Activated effector memory CD4-positive, alpha-beta T cell treated with anti-CD3 and anti-CD28 coated beads, Interleukin-2, amount 50 U/mL, for 16 hours (primary cell): ENCODE measurements at places on chromosomes 16 and 17.

DNA sequence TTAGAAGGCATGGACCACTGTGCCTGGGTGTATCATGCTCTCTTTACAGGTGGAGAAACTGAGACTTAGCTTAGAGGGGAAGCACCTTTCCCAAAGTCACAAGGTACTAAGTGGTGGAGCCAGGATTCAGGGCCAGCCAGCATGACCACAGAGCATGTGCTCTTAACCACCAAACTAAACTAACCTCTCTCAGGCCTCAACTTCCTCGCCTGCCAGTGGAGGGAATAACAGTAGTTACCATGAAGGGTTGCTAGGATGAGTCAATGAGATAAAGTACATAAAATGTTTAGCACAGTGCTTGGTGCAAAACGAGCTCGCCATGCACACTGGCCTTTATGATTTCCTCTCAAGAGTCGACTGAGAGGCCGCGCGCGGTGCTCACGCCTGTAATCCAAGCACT, 6.4 kb upstream of the MYO1C start:
- no peak for DNase-seq

DNA sequence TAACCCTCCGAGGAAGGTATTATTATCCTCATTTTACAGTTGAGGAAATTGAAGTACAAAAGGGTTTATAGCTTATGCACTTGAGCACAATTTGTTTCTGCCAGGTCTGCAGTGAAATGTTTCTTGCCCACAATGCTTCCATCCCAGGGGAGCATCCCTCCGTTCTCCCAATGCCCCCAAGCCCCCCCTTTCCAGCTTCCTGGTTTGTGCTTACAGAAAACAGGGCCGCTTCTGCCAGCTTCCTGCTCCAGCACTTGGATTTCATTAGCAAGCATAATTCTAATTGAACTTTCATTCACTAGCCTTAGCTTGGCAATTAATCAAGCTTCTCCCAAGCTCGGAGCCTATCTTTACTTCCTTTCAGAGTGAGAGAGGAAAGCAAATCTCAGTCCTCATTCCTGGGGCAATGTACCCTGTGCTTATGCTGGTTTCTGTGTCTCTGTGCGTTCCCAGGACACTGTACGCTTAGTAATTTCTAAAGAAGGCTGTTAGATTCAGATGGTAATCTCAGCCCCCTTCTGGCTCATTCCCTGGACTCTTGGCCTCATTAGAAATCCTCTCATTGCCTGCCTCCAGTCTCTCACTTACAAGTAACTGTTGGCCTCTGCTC, 141.6 kb downstream of the HS3ST2 start:
- no peak for DNase-seq

- DNase-seq, result no peak
Observed at GRCh38 chr17:40841246-40841645, 18.8 kb upstream of the KRT10 start.

DNA sequence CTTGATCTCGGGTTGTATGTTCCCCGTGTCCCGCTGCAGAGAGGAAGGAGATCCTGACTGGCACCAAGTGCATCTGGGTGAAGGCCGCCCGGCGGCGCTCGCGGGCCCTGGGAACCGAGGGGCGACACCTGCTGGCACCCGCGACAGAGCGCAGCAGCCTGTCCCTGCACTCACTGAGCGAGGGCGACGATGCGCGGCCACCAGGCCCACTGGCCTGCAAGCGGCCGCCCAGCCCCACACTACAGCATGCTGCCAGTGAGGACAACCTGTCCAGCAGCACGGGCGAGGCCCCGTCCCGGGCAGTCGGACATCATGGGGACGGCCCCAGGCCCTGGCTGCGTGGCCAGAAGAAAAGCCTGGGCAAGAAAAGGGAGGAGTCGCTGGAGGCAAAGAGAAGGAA, 7.5 kb downstream of the BTBD17 start:
- peak; percentile 82 for DNase-seq

DNA sequence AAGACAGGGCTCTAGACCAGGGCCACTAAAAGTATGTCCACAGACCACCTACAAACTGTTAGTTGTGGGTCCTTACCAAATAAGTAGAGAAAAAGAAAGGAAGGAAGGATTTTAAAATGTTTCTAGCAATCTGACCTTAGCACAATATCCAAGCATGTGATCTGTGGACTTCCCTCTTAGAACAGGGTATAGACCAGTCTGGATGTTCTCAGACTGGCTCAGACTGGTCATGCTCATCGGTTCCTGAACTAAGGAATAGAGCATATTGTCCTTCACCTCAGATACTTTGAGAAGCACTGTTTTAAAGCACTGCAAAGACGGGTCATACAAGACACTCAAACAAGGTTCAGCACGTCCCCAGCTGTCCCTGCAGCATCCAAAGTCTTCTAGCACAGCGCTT, 25.8 kb downstream of the CUEDC1 start:
- no peak for DNase-seq

DNA sequence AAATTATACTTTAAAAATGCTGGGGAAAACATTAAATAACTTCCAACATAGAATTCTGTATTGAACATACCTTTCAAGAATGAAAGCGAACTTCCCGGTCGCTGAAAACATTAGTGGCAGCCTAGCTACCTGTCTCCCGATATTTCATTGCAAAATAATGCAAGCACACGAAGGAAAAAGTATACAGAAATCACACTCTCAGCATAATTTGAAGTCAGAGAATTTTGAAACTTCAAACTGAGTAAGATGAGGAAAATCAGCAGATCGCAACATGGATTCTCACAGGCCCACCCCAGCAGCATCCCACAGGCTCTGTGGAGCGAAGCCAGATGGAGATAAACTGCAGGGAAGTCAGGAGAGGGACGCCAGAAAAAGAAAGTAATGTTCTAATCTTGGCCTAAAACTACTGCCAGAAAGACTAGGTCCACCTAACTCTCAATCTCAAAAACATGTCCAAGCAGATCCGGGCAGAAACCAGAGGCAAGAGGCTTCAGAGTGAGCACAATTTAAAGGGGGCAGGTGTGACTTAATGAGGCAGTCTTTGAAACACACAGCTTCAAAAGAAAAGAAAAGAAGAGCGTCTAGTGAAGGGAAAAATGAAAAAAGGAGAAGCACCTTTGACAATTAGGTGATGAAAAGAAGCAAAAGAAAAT, 4.8 kb upstream of the GOSR1 start:
- no peak for DNase-seq

GRCh38 chr17:32261417-32261736, 4.3 kb upstream of the RHBDL3 start:
- no peak for DNase-seq

DNA sequence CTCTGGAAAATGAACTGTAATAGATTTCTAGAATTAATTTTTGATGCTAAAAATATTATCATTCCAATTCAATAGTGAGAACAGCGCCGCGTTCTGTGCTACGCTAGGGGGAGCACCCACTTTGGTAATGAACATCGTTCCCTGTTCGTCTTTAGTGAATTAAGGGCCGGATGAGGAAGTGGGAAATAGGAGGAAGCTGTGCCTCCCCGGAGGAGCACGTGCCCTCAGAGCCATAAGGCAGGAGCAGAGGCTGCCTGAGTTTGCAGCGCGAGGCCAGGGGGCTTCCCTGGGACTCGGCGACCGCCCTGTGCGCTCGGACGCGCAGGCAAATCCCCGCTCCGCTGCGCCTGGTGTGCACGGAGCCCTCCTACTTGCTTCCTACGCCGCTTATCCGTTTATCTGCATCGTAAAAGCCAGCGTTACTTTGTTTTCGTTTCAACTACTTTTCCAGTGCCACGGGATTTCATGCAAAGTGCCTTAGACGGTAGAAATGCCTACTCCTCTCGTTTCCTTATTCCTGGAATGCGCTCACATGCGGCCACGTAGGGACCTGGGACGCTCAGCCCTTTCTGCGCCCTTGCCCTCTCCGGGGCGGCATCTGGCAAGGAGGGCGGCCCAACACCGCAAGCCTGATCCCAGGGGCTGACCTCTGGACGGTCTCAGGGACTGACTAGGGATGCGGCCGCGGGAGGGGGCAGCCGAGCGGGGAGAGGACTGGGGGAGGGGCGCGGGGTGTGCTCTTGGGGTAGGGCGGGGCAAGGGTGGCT, 76.4 kb downstream of the KCNJ12 start:
- DNase-seq, result peak; percentile 69

GRCh38 chr16:61098505-61098904, 937.7 kb downstream of the CDH8 start:
- DNase-seq, result no peak

- no peak for DNase-seq
Observed at GRCh38 chr17:2862197-2862596, 66.0 kb downstream of the RAP1GAP2 start.

- DNase-seq, result no peak
Observed at GRCh38 chr17:42253578-42253977, 22.6 kb downstream of the STAT5B start.

DNA sequence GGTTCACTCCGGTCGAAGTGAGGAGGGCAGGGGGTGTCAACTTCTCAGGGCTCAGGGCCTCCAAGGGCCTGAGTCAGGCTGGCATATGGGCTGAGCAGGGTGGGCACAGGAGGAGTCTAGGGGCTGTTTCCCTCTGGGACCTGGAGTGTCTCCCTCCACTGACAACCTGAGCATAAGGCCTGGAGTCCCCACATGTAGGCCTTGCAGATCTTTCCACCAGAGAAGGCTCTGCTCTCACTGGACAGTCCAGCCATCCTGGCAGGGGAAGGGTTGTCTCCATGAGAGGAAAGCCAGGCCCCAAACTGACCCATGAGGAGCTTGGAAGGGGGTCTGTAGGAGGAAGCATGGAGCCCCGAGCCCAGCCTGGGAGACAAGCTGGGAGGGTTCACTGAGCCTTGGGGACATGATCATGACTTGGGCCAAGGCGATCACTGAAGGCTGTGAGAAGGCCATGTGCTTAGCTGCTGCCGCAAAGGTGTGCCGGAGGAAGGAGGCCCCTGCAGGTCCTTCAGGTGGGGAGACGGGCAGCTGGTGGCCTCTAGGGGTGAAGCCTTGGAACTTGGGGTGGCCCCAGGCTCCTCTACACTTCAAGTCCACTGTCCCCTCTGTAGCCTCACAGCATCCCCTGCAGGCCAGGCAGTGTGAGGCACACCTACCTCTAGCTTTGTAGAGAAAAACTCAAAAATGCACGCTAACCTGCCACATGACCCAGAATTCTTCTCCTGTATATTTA, 9.9 kb downstream of the CMTM2 start:
- peak; percentile 83 for DNase-seq

- peak; percentile 87 for DNase-seq
Observed at GRCh38 chr16:2520784-2521531, 787 bp downstream of the AMDHD2 start.

DNA sequence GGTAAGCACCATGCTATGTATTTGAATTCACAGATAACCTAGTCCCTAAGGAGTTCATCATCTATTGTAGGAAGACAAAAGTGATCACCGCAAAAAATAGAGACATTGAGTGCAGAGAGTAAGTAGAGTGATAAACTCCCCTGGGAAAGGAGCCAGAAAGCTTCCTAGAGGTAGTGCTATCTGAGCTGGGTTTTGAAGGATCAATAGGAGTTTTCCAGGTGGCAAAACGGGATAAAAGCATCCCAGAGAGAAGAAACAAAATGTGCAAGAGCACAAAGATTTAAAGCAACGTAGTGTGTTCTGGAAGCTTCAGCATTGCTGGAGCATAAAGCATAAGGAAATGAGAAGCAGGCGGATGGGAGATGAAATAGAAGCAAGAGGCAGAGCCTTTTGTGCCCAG, 120.7 kb upstream of the PLCG2 start:
- DNase-seq, result no peak

DNA sequence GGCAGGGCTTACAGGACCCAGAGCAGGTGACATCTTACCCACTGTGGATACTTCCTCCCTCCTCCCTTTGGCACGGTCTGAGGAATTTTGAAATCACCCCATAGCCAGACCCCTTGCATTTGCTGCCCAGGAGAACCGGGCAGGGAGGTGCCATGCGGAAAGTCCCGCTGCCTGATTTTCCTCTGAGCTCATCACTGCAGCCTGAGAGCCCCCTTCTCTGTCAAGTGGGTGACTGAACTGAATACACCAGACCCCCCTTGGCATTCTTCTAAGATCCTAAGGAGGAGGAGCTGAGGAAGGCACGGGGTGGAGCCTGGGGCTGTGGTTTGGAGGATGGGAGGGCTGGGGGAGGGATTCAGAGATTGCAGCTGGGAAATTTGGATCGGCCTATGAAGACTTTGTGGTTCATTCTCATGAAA, 173.4 kb downstream of the RAB11FIP4 start:
- no peak for DNase-seq
